ENCODE measurements at places on chromosomes 16 and 17. TPM values are rescaled to one million over a fixed set of nuclear protein-coding genes. Genes with fewer than 3 reads are reported as not detected.

- no peak for DNase-seq
- no peak overlapping the region for H3K4me3 ChIP-seq
- no peaks in the 10 kb centered on the region for H3K27me3 ChIP-seq
- no peaks in the 10 kb centered on the region for H3K36me3 ChIP-seq
Observed at GRCh38 chr17:31470592-31470991, 79.1 kb downstream of the RAB11FIP4 start.

GRCh38 chr17:63774969-63775265 lies 947 bp downstream of the DDX42 start:
- H3K4me3 ChIP-seq: peak overlapping the region; percentile 93
- peaks cover 2% of the 10 kb centered on the region for H3K36me3 ChIP-seq
- peak overlapping the region; percentile 95 for H3K27ac ChIP-seq
- H3K27me3 ChIP-seq: no peaks in the 10 kb centered on the region
- peaks cover 8% of the 10 kb centered on the region for H3K4me1 ChIP-seq

- no peak overlapping the region for H3K4me3 ChIP-seq
- no peaks in the 10 kb centered on the region for H3K27me3 ChIP-seq
- H3K36me3 ChIP-seq: no peaks in the 10 kb centered on the region
- H3K4me1 ChIP-seq: no peaks in the 10 kb centered on the region
Observed at GRCh38 chr16:50284131-50284911, 18.0 kb downstream of the ADCY7 start.

DNA sequence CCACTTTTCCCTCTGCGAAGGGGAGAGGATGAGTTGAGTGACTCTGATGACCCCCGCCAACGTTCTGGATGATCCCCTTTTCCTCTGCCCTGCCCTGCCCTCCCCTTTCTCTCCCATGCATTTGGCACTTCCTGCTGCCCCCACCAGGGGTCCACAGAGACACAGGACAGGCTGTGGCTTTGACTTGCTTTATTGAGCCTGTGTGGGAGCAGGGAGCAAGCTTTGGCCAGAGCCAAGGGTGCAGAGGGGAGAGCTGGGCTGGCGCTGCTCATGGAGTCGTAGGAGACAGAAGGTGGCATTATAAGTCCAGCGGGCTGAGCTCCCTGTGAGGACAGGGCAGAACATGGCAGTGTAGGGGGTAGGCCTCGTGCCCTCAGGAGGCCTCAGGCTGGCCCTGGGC lies 1.6 kb downstream of the PPY start:
- no peaks in the 10 kb centered on the region for H3K36me3 ChIP-seq
- H3K4me1 ChIP-seq: no peaks in the 10 kb centered on the region
- peak; percentile 81 for DNase-seq
- peaks cover 6% of the 10 kb centered on the region for H3K27me3 ChIP-seq

The FBXO39 gene
- total RNA-seq: not detected

The SLC4A1 gene
- not detected for total RNA-seq

DNA sequence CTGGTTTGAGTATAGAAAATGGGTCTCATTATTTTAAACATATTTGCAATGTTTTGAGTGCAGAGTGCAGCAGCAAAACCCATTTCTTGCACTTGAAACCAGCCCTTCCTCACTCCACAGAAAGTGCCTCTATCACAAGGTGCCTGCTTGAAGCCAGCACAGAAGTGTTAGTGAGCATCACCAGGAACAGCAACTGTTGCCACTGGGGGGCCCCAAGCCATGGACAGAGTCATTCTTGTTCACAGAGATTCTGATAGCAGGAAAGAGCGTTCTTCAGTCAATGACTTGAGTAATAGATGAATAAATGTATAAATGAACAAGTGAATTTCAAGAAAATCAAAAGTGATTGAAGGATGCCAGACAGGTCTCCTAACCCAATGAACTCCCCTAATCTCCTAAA lies 45.6 kb downstream of the CHD9NB start:
- no peaks in the 10 kb centered on the region for H3K36me3 ChIP-seq
- DNase-seq: peak; percentile 40
- H3K4me3 ChIP-seq: no peak overlapping the region
- no peaks in the 10 kb centered on the region for H3K27me3 ChIP-seq
- no peaks in the 10 kb centered on the region for H3K4me1 ChIP-seq

DNA sequence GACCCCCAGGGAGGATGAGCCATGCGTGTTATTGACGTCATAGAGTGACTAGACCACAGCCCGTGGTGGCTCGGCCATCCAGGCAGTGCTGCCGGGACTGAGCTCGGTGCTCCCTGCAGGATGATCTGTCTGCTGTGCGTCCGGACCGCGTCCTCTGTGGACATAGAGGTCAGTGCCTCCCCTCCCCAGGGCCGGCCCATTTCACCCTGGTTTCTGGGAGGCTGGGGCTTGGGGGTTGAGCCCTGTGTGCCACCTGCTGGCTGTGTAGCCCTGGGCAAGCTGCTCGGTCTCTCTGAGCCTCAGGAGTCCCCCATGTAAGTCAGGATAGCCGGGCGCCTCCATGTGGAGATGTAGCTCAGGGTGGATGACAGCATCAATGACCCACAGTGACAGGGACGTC lies 8.3 kb downstream of the TSC2 start:
- DNase-seq: no peak
- no peak overlapping the region for H3K4me3 ChIP-seq
- no peaks in the 10 kb centered on the region for H3K4me1 ChIP-seq
- peaks cover 14% of the 10 kb centered on the region for H3K36me3 ChIP-seq
- no peak overlapping the region for H3K27ac ChIP-seq
- H3K27me3 ChIP-seq: no peaks in the 10 kb centered on the region

The CLEC18B gene
- 3.0 TPM for total RNA-seq

- no peak overlapping the region for H3K4me3 ChIP-seq
- no peaks in the 10 kb centered on the region for H3K4me1 ChIP-seq
- no peak overlapping the region for H3K27ac ChIP-seq
- no peaks in the 10 kb centered on the region for H3K27me3 ChIP-seq
- DNase-seq: no peak
- peaks cover 8% of the 10 kb centered on the region for H3K36me3 ChIP-seq
Observed at GRCh38 chr17:4548061-4548461, 7.1 kb downstream of the MYBBP1A start.

DNA sequence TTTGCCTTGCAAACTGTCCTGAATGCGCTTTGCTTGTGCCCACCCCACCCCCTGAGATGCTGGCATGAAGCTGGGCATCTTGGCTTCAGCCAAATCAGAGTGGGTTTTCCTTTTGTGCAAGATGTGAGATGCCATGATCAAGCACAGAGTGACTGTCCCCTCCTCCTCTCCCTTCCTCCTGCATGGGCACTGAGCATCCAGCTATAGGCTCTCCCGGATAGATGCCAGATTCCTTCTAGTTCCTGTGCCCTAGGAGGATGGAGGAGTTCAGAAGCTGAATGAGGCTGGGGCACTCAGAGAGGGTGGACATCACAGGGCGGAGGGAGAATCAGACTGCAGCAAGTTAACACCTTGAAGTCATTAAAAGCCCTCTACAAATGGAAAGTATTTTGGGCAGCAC lies 384.1 kb upstream of the CCL2 start:
- H3K36me3 ChIP-seq: no peaks in the 10 kb centered on the region
- H3K4me1 ChIP-seq: no peaks in the 10 kb centered on the region
- no peak for DNase-seq
- H3K27ac ChIP-seq: no peak overlapping the region

The CD300H gene
- not detected for total RNA-seq

- no peaks in the 10 kb centered on the region for H3K4me1 ChIP-seq
- no peaks in the 10 kb centered on the region for H3K27me3 ChIP-seq
- no peak for DNase-seq
- no peak overlapping the region for H3K4me3 ChIP-seq
Observed at GRCh38 chr17:31583772-31584356, 192.4 kb downstream of the RAB11FIP4 start.

DNA sequence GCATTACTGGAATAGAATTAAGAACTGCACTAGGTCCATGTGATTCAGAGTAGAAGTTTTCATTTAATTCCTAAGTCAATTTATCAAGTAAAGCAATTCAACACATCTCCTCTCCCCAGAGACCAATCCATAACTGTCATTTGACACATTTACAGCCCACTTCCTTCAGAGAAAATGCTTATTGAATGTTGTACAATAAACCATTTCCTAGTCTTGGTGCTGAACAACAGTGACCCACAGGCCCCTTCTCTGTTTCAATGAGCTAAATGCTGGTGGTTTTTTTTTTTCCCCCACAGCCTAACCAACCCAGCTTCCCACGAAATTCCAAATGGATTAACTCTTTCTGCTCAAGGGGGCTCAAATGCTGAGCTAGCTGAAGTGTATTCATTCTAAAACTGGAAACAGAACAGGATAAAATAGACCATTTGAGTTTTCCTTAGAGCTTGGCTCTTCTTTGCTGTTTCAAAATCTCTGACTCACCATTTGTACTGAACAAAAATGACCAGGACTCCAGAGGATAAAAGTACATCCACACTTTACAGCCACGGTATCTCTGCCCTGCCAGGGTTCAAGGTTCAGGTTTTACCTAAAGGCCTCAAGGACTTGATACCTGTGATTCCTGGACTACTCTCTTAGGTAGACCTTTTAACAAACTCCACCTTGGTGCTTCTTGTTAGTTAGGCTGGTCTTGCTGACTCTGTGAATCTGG lies 62.3 kb downstream of the TMEM100 start:
- peaks cover 18% of the 10 kb centered on the region for H3K4me1 ChIP-seq
- H3K4me3 ChIP-seq: no peak overlapping the region
- no peaks in the 10 kb centered on the region for H3K27me3 ChIP-seq
- DNase-seq: peak; percentile 35
- peak overlapping the region; percentile 2 for H3K27ac ChIP-seq
- H3K36me3 ChIP-seq: no peaks in the 10 kb centered on the region

DNA sequence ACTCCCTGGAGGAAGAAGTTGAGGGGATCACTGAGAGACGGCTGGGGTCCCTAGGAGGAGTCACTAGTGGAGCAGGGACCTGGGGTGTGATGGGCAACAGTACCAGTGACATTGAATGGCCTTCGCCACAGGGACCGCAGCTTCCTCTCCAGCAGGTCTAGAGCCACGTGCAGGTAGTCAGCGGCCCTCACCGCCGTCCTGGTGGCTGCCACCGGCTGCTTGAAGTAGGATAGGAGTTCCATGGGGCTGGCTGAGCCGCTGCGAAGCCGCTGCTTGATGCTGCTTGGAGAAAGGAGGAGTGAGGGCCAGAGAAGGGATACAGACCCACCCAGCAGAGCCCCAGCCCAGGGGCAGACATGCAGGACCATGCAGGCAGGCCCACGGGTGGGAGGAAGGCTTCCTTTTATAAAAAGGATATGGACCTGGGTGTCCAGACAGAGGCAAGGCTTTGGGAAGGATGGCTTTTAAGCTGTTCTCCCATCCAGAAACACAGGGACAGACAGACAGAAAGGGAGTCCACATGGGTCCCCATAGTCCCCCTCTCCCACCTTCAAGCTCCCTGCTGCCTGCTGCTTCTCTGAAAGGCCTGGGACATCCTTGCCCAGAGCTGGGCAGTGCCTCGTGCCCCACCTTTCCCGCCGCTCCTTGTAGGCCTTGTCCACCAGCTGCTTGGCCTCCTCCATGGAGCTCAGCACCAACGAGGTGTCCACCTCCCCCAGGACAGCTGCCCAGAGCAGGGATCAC lies 827 bp downstream of the MPO start:
- no peak for DNase-seq
- H3K4me1 ChIP-seq: no peaks in the 10 kb centered on the region
- H3K27me3 ChIP-seq: no peaks in the 10 kb centered on the region

- no peak for DNase-seq
- no peak overlapping the region for H3K27ac ChIP-seq
- no peak overlapping the region for H3K4me3 ChIP-seq
- peaks cover 7% of the 10 kb centered on the region for H3K4me1 ChIP-seq
- no peaks in the 10 kb centered on the region for H3K36me3 ChIP-seq
Observed at GRCh38 chr16:1431497-1432270, 806 bp downstream of the PERCC1 start.

- H3K27ac ChIP-seq: peak overlapping the region; percentile 19
- no peak overlapping the region for H3K4me3 ChIP-seq
- H3K27me3 ChIP-seq: no peaks in the 10 kb centered on the region
- H3K4me1 ChIP-seq: peaks cover 31% of the 10 kb centered on the region
Observed at GRCh38 chr17:65542610-65543009, 18.8 kb downstream of the AXIN2 start.

GRCh38 chr17:82871056-82871775 lies 31.4 kb upstream of the ZNF750 start:
- H3K36me3 ChIP-seq: no peaks in the 10 kb centered on the region
- no peaks in the 10 kb centered on the region for H3K27me3 ChIP-seq
- no peak overlapping the region for H3K27ac ChIP-seq
- no peak overlapping the region for H3K4me3 ChIP-seq
- DNase-seq: no peak
- peaks cover 17% of the 10 kb centered on the region for H3K4me1 ChIP-seq

DNA sequence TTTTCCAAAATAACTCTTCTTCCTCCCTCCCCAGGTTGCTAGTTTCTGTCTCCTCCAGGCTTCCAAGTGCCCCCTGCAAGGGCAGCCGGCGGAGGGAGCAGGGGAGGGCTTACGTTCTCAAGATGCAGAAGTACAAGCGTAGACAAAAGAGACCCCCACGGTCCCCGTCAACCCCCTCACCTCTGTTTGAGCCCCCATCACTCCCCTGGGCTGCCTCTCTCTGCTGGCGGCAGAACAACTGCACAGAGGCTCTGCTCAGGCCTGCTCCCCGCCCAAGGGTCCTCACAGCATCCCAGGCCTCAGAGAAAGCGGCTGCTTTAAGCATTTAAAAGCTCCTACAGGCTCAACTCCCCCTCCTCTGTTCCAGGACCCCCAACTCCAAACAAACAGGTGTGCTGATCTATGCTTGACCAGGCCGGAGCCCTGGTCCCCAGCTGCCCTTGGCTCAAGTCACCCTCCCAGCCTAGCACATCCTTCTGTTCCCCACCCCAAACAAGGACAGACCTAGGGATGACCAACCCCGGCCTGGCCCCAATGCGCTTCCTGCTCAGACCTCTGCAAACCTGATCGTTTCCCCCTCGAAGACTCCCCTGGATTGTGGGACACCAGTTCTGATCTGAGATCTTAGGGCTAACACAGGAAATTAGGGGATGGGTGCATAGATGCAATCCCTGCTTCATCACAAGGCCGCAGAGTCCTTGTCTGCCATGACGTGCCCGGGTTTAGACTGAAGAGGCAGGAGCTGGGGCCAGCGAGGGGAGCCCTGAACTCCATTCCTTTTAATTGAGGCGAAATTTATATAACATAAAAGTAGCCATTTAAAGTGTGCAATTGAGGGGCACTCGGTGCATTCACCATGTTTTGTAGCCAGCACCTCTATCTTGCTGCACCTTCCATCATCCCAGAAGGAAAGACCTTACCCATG lies 17.2 kb upstream of the RBFOX3 start:
- DNase-seq: no peak
- no peaks in the 10 kb centered on the region for H3K36me3 ChIP-seq
- no peak overlapping the region for H3K27ac ChIP-seq
- H3K4me1 ChIP-seq: no peaks in the 10 kb centered on the region

The CAVIN1 gene
- 47.7 TPM for total RNA-seq

The TSC2 gene
- total RNA-seq: 103 TPM

DNA sequence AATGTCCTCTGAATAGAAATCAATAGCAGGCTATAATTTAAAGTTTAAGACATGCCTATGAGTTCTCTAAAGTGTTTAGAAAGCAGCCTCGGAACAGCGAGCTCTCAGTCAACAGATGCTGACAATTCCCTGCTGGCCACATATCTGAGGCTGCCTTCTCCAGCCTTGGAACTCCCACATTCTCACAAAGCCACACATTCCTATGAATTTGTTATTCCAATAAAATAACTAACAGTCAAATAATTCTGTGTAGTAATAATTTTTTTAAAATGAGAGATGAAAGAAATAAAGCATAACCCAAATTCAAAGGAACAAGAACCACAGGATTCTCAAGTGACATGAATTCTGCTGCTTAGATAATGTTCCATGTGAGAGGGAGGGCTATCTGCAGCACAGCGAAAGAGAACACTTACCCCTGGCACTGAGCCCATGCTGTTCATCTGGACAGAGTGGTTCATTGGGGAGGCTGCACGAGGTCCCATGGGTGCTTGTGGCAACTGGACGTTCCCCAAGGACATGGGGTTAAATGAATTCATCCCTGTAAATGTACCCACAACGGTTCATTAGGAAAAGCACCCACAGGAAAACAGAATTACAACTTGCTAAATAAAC lies 56.9 kb upstream of the TRAP1 start:
- peaks cover 68% of the 10 kb centered on the region for H3K36me3 ChIP-seq
- no peak overlapping the region for H3K4me3 ChIP-seq
- H3K4me1 ChIP-seq: no peaks in the 10 kb centered on the region
- H3K27ac ChIP-seq: peak overlapping the region; percentile 18
- no peaks in the 10 kb centered on the region for H3K27me3 ChIP-seq
